ENCODE measurements at places on chromosomes 5 and 9.

GRCh38 chr5:172170251-172170701 is 17.7 kb downstream of the STK10 start:
- DNase-seq: no peak

DNA sequence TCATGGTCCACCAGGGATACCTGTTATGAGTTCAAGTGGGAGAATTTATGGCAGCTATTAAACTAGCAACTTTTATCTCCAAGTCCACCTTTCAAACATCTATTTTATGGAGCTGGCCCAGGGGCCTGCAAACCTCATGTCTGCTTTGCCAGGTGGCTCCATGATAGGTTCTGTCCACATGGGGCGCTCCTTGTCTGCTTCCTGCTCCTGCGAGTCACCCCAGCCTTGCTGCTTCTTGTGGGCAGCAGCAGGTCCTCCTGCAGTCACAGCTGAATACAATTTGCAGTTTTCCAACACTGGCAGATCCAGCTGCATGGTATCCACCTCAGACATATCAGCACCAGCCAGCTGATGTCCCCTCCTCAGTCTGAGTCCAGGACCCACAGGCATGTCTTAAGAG is 39.6 kb upstream of the FRRS1L start:
- no peak for DNase-seq

GRCh38 chr9:77194423-77194822 is 17.1 kb downstream of the VPS13A start:
- no peak for DNase-seq

- no peak for DNase-seq
These were observed 508.2 kb downstream of the CDK5RAP2 start for GRCh38 chr9:120071760-120072159.

DNA sequence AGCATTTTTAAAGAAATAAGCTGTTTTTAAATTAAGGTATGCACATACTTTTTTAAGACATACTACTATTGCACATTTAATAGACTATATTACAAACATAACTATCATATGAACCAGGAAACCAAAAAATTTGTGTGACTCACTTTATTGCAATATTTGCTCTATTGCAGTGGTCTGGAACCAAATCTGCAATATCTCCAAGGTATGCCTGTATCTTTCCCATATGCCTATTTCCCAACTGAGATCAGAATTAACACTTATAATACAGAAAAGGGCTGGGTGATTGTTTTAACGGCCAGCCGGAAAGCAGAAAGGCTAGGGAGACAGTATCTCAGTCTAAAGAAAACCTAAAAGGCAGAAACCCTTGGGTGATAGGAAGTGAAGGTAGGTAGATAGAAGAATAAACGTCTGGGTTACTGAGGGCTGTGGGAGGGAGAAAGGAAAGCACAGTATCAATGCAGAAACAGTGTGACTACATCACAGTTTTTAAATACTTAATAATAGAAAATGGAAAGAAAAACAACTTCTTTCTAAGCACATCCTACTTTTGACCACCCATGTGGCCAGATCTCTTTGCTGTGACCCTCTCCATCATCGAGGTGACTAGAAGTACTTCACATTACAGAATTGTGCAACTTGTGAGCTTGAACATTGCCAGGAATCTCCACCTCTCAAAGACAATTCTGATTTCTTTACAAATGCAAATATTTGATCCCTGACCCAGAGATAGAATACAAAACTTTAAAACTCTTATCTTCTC is 126.4 kb downstream of the LPAR1 start:
- no peak for DNase-seq

GRCh38 chr5:103783669-103784068 is 221.1 kb upstream of the NUDT12 start:
- no peak for DNase-seq

- DNase-seq: no peak
These were observed 1.3 kb downstream of the DMRT1 start for GRCh38 chr9:842635-843426.

- DNase-seq: no peak
These were observed 221.7 kb downstream of the FSTL4 start for GRCh38 chr5:133390416-133391353.
